ENCODE measurements at places on chromosomes 11 and 22.

DNA sequence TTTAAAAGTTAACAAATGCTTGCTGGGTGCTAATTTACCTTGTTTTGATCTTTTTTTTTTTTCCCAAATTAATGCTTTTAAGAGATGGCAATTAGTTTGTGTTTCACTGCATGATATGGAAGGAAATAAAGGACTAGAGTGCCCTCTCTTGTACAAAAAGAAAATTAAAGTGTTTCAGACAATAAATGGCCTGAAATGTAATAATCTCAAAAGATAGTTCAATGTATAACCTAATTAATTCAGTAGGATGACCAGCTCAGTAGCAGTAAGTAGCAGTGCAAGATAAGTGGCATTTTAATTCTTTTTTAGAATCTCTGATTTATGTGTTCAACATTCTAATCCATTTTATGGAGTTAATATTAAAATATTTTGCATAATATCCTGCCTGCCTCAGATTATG lies 39.9 kb upstream of the MYO18B start:
- peak; percentile 28 for DNase-seq

DNA sequence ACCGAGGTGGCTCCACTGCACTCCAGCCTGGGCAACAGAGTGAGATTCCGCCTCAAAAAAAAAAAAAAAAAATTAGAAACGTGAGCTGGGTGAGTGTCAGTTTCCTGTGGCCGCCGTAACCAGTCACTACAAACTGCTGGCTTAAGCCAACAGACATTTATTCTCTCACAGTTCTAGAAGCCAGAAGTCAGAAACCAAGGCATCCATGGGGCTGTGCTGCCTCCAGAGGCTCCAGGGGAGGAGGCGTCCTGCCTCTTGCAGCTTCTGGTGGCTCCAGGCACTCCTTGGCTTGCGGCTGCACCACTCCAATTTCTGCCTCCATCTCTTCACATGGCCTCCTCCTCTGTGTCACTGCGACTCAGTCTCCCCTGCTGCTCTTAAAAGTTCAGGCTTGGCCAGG lies 11.1 kb upstream of the KIAA0930 start:
- no peak for DNase-seq

DNA sequence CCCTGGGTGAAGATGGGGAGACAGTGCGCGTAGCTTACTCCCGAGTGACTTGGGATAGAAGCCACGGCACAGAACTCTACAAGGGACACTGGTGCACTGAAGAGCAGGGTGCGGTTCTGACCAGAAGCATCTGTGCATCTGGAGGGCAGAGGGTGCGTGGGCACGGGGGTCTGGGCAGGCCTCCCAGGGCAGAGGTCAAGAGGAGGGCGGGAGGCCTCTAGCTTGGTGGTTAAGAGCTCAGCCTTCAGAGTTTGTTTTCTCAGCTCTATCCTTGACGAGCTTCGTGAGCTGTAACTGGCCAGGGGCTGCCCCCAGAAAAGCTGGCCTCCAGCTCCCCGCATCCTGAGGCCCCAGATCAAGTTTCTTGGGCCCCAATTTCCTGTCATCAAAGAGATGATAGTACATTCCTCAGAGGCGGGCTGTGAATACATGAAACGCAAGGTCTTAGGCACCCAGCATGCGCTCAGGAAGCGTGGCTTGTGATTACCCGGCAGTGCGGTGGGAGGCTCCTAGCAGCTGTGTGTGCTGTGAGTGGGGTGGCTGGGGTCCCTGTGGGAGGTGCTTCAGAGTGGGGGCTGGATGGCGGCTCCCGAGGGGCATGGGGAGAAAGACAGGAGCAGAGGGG lies 6.0 kb upstream of the BID start:
- no peak for DNase-seq

GRCh38 chr11:110242746-110243145 lies 53.7 kb downstream of the RDX start:
- DNase-seq = no peak

Measured in fibroblast of skin of right biceps (primary cell).